ENCODE measurements at places on chromosomes 3 and 15.

DNA sequence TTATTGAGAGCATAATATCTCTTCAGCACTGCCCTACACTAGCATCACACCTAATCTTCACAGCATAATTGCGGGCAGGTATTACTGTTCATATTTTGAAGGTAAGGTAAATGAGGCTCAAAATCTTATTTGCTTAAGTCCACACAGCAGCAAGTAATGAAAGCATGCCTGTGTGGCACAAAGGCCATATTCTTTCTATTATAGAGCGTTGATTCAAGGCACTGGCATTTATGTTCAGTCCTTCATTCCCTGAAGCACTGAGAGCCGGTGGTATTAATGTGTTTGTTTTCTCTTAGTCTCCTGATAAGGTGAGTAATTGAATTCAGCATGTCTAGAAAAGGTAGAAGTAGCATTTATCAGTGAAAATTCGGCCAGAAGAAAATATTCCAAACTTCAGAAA, 231.2 kb downstream of the BBX start:
- no peak for DNase-seq

- no peak for DNase-seq
Observed at GRCh38 chr3:133192363-133192945, 154.3 kb downstream of the TMEM108 start.

DNA sequence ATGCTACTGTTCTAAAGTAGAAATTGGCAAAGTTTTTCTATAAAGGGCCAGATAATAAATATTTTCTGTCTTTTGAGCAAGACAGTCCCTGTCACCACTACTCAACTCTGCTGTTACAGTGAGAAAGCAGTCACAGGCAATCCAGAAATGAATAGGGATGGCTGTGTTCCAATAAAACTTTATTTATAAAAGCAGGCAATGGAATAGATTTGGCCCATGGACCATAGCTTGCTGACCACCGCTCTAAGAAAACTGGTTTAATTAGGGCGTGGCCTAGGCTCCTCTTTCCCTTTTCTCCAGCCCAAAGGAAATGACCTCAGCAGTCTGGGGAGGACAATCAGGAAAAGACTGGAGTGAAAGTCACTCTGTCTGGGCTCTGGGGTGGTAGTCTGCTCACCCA, 183.8 kb downstream of the MEGF11 start:
- no peak for DNase-seq

DNA sequence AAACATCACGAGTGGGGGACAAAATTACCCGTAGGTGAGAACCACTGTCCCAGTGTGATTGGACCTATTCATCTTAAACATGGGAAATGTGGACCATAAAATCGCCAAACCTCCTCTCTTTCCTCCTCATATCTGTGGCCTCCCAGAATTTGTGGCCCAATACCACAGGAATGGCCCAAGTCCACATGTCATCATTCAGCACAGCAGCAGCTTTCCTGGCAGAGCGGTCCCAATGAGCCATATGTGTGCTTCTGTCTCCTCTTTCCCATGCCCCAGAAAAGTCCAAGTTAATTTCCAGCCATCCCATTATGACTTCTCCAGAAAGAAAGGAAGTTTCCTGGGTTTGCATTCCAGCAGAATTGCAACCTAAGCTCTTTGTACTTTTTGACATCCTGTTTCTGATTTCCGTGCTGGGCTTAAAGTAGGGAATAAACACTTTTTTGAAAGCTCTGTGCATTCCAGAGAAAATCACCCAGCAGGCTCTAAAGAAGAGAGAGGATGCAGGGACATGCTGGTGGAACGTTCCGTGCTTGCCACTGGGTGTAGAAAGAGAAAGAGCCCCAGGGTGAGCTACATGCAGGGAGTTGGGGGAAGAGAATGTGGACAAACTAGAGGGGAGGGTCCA, 259.4 kb upstream of the PROK2 start:
- DNase-seq, result no peak

- no peak for DNase-seq
Observed at GRCh38 chr3:9497821-9498565, 55.6 kb downstream of the LHFPL4 start.

DNA sequence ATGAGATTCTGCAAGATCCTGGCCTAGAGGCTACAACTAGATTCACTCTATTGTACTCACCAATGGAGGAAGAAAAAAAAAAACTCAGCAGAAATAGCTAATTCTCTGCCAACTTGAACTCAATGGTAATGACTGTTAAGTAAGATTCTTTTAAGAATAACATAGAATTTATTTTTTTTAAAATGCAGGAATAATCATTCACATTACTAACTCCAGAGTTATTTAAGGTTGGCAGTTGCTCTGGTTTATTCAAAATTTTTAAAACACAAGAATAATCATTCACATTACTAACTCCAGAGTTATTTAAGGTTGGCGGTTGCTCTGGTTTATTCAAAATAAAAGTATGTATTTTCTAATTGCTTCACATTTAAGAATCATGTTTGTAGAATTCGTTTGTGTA, 1071.9 kb downstream of the IGSF11 start:
- DNase-seq, result no peak

- no peak for DNase-seq
Observed at GRCh38 chr15:41544650-41545015, 576 bp upstream of the RPAP1 start.

DNA sequence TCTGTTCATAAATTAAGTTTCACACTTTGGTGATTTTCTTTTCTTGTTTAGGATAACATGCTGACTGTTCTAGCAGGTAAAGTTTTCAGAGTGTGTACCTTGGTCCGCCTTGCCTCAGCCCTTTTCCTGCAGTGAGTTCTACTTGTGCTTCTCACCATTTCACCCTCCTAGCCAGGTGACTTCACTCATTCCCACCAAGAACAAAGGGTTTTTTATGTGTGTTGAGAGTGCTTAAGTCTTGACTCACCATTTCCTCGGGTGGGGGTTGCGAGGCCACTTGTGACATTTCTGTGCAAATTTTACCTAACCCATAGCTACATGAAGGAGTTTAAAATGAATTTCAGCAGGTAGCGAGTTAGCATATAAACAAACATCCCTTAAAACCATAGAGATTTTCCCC, 81.4 kb downstream of the C3orf38 start:
- no peak for DNase-seq

DNA sequence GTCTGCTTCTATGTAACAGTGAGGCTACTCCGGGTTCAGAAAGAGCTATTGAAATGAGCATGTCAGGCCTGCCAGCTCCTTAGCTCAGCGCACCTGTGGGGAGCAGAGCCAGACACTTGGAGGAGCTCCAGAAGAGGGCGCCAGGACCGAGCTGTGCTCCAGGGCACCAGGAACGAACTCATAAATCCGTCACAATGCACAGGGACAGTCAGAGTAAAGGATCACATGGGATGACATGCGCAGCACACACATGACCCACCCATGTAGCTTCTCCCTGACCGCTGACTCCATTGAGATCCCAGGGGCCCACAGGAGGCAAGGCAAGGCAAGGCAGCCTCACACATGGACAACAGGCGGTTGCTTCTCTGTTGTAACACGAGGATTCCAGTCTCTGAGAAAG, 26.0 kb upstream of the GNB5 start:
- no peak for DNase-seq

- DNase-seq, result no peak
Observed at GRCh38 chr15:90106522-90107117, 4.4 kb upstream of the IDH2 start.

DNA sequence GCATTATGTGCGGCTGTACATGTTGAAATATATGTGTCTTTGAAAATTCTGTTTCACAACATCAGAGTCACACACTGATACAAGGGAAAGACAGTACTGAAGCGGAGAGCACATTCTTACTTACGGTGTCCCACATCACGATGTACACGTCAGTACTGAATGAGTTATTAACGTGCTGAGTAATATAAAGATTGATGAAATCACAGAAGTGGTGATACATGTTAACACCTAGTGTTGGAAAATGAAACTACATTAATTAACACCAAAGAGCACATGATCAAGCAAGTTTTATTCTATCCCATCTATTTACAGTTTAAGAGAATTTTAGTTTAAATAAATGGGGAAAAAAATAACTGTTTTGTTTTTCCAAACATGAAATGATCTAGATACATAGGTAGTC, 15.6 kb downstream of the EOGT start:
- DNase-seq, result no peak

DNA sequence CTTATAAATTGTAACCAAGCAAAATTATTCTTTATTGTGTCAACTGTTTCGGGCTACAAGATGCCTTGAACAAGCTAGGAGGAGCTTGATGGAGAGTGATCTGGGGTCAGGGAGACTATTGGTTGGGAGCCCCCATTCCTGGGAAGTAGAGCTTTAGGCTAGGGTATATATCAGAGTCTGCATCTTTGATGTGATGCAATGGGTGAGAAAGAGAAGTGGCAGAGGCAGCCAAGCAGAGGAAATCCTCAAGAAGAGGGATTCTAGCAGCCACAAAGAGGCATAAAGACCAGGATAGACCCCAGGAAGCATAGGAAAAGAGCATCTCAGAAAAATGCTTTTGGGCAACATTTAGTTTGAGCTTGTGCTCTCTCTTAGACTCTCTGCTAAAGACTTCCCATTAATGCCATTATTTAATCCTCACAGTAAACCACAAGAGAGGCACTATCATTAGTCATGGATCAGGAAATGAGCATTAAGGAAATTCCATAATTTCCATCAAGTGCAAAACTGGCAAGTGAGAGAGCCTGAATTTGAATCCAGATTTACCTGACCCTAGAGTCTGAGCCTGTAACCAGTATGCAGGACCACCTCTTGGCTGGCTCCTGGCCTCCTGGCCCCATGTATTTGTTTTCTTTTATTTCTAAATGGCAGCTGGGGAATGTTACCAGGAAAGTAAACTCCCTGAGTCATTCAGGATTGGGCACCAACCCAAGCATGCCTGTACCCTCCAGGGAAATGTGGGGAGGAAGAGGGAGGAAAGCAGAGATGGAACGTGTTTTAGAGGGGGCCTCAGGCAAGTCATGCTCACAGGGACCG, 118.7 kb downstream of the RPL22L1 start:
- DNase-seq, result no peak

GRCh38 chr3:182980204-182981037, at the start of gene DCUN1D1:
Gene DCUN1D1, minus strand, starts transcription at chr3:182980538. Its CDS starts 49 bp downstream, at chr3:182980489.
- peak; percentile 71 for DNase-seq

- no peak for DNase-seq
Observed at GRCh38 chr3:161413855-161414210, 42.5 kb upstream of the SPTSSB start.
